ENCODE measurements at places on chromosomes 7 and 10.

- DNase-seq, result no peak
These were observed 85.8 kb upstream of the EGFR start for GRCh38 chr7:54932818-54933543.

GRCh38 chr7:137755846-137756651 lies 90.7 kb downstream of the DGKI start:
- no peak for DNase-seq

DNA sequence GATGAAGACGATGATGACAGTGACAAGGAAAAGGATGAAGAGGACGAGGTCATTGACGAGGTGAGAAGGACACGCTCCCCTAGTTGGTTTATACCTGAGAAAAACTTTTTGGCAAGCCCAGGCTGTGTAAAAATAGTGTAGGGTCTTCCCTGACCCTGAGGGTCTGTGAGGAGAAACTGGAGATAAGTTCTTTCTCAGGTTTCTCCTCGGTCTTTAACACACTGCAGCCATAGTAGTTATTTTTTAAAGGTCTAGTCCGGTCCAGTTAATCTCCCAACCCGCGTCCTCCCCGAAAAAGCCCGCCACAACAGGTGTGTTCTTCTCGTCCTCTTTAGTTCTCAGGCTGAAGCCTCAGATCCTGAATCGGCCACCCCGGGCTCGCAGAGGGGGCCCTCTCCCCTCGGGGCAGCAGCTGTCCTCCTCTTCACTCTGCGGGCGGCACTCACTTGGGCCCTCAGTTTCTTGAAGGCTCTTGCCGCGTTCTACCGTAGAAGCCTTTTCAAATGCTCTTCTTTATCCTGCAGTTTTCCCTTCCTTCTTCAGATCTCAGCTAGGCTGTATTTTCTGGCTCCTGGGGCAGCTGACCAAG lies 411 bp downstream of the BCCIP start:
- no peak for DNase-seq

- DNase-seq, result no peak
These were observed 1.3 kb upstream of the PTPRN2 start for GRCh38 chr7:158588878-158589442.

DNA sequence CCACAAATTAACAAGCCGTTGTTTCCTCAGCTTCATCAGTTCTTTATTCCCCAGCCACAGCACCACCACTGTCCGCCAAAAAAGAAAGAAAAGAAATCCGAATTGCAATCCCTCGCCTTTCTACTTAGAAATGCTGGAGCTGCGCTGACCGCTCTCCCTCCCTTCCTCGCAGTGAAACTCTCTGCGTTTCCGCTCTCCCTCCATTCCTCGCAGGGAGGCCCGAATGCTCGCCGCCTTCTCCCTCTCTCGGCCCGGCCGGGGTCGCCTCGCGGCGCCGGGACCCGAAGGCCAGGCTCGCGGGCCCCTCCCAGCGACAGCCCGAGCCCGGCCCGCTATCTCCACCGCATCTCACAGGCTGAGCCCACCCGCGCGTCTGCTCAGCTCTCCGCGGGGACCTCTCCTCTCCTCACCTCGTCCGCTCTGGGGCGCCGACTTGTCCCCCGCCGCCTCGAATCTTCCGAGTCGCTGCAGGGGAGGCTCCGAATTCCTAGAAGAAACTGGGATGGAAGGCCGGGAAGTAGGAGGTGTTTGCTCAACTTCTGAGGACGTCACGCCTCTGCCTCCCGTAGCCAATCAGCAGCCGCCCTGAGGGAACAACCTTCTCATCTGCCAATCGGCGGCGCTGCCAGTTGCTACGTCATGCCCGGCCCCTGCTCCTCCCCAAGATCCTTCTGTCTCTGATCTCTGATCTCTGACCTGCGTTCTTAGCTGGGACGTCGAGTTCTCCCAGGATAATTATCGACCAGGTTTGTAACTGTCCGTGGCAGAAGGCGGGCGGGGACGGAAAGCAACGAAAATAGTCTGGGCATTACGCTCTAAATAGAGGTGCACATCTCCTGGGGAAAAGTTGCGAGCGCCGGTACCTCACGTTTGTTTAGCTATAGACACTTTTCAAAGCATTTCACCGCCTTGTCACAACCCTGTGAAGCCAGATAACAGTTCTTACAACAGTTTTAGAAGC lies at the start of gene AASS:
Gene AASS, minus strand, starts transcription at position 499 of the 961 bp plus-strand sequence. CDS start 10,523 bp downstream, outside the sequence.
- peak; percentile 88 for DNase-seq

- no peak for DNase-seq
These were observed 319.0 kb downstream of the GLRX3 start for GRCh38 chr10:130455111-130455695.

DNA sequence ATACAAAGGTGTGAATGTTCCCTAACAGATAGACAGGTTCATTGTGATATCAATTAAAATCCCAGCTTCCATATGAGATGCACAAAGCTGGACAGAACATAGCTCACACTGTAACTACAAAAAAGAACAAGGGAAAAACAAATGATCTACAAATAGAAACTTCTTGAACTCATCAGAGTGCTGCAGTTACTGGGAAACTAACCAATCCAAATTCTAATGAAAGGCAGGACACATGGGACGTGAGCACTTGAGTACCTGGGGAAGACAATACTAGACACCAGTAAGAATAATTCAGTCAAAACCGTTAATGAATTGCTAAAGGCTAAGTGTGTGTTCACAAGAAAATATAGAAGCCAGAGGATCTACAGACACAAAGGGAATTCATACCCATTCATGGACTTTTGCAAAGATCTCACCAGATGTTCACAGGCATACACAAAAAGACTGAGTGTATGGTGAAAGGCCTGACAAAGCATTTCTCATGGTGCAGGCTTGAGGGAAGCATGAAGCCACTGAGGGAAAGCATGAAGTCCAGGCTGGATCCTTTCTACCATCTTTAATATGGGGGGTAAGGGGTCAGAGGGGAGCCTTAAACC lies 7.8 kb upstream of the GPR22 start:
- no peak for DNase-seq

GRCh38 chr7:42197451-42197850 lies 39.6 kb downstream of the GLI3 start:
- no peak for DNase-seq

DNA sequence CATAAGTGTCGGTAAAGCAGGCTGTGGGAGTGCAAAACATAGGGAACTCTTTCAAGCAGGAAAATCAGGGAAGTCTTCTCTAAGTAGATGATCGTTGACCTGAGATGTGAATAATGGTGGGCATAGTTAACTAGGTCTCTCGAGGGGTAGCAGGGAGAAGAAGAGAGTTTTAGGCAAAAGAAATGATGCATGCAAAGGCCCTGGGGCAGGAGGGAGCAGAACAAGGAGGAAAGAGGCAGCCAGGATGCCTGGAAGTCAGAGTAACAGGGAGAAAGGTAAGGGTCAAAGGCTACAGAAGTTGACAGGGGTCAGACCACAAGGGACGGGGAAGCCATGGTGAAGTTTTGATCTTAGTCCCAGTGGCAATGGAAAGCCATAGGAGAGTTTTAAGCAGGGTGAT lies 47.8 kb upstream of the PAX2 start:
- DNase-seq, result no peak

DNA sequence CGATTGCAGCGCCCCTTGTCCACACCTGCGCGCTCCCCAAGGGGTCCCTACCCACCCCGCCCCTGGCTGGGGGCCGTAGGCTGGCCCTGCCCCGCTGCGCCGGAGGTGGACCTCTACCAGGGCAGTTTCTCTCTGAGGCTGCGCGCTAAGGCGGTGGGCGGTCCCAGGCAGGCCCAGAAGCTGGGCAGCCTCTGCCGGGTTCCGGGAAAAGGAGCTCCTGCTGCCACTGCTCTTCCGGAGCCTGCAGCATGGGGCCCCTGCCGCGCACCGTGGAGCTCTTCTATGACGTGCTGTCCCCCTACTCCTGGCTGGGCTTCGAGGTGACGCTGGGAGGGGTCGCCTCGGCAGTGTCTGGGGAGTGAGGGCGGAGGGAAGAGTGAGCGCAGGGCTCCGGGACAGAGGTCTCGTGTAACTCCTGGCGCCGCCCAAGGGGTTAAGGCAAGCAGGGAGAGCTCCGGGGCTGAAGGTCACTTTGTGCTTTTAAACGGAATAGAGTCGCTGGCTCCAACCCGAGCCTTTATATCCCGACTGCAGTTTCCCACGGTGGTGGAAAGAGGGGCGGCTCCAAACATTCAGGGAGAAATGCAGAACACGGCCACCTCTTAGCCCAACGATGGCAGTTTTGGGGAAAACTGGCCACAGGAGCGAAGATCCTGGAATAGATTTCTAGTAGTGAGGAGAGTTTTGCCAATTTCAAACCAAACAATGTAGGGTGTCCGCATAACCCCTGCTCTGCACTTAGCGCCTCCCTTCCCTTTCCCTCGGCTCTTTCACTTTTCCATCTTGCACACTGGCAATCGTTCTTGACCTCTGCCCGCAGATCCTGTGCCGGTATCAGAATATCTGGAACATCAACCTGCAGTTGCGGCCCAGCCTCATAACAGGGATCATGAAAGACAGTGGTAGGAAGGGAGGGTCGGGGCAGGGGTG lies at the start of gene GSTK1:
Gene GSTK1, plus strand, starts transcription at position 176 of the 930 bp plus-strand sequence. Its CDS starts 73 bp downstream, at position 249.
- peak; percentile 33 for DNase-seq

DNA sequence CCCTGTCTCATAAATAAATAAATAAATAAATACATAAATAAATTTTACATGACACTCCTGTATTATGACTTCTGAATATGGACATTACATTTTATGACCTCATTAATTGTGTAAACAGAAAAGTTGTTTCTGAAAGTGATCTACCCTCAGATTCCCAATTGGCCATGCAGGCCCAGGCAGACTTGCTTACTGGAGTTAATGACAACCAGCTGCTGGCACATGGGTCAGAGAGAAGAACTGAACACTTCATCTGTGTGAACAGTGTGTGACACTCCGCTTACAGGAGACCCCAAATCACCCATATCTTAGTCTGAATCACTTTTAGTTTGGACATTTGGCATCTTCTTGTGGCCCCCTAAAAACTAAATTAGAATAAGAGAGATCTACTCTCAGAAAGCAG lies 31.4 kb downstream of the PARP12 start:
- no peak for DNase-seq

GRCh38 chr10:47244560-47245500 lies 55.2 kb upstream of the GDF10 start:
- DNase-seq, result no peak

- DNase-seq, result no peak
These were observed 63.3 kb upstream of the PRKG1 start for GRCh38 chr10:51010977-51011376.

DNA sequence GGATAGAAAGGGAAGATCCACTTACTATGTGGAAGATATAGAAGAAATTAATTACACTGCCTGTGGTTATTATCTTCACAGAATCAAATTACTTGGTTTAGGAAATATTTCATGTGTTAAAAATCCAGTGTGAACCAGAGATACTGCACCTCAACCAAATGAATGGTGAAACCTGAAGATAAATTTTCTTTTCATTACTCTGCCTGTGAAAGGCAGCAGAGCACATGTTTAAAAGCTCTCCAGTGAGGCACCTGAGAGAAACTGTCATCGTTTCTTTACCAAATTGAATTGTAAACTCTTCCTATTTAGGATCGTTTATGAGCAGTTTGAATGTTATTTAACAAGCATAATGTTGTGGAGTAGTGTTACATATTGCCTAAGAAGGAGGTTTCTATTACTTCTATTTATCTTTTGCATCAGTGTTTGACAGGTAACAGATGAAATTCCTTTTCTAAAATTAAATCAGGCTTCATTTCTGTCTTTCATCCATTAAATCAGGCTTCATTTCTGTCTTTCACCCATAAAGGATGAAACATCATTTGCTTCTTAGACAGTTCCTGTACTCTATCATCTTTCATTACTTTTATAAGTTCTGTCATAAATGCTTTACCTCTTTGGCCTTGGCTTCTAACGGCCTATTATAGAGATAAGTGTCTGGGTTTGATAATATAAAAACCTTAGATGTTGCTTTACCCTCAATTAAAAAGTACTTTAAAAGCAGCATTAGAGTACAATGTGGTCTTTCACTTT lies 266.6 kb downstream of the NXPH1 start:
- no peak for DNase-seq

All from ascending aorta (tissue), 2 donors.